ENCODE measurements at places on chromosomes 5 and 9.

DNA sequence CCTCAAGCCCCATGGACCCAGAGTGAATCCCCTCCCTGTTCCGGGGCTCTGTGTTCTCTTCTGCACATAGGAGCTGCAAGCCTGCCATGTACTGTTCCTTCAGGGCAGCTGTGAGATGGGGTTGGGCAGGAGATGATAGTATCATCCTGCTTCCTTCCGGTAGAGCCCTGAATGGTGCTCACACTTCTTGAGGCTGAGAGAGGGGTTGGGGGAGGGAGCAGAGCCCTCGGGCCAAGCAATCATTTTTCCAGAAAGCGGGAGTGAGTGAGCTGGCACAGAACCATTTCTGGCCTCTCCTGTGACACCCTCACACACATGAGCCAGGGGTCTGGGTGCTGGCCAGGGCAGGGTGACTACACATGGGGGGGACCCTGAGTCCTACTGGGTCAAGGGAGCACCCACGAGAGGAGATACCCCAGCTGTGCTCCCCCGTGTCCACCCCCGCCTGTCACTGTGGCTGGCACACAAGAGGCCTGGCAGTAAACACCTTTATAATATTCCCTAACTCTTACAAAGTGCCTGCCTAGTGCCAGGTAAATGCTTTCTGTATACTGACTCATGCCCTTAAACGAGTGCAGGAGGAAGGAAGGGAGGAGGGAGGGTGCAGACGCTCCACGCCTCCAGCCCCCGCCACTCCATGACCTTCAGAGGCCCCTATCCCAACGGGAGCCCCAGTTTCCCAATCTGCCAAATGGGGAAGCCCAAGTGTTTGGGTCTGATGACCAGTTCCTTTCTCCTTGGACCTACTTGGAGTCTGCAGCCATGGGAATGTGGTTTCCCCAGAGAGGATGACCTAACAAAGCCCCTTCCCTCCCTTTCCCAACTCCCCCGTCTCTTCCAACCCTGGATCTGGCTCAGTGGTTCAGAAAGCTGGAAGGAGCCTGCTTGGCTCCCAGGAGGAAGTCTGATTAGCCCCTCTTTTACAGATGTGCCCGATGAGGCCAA lies 15.5 kb downstream of the AKNA start:
- DNase-seq: peak; percentile 51

DNA sequence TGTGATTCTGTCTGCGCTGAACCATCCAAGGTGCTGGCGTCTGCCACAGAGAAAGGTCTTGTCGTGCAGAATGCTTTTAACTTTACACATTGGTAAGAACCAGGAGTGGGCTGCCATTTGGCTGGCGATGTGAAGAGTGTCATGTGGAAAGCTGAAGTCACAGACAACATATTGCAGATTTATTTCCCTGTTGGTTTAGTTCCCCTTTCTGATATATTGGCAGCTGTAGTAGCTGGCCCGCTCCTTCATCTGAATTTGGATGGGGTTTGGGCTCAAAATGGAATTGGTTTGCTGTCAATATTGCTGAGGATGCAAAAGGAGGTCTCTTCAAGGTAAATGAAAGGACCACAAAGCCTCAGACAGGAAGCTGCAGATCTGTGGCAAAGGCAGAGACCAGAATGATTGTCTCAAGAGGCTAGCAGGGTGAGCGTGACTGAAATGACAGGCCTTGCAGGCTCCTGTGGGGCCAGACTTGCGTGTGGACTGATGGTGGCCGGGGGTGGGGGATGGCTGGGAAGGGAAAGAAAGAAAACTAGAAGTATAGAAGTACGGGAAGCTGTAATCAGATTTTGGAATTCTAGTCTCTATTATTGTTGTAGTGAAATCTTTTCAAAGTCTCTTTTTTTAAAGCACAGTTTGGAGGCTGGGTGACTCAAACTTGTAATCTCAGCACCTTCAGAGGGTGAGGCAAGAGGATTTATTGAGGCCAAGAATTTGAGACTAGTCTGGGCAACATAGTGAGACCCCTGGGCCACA lies 25.1 kb upstream of the CD180 start:
- peak; percentile 48 for DNase-seq

GRCh38 chr9:76619640-76620039 lies 144.6 kb upstream of the PCA3 start:
- DNase-seq: no peak

- no peak for DNase-seq
These were observed 30.3 kb downstream of the MED27 start for GRCh38 chr9:132049323-132049882.

- no peak for DNase-seq
These were observed 284.1 kb upstream of the GRAMD2B start for GRCh38 chr5:126139086-126139485.

DNA sequence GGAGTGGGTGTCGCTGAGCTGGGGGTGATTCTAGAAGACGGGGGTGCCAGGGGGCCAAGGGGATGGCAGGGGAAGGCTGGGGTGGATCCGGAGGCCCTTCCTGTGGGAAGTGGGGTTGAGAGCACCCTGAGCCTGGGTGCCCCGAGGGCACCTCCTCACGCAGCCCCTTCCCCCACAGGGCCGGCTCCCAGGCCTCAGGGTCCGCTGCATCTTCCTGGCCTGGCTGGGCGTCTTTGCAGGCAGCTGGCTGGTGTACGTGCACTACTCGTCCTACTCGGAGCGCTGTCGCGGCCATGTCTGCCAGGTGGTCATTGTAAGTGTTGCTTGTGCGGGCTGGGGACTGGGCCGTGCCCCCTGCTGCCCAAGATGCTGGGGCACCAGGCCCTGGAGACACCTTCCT lies 5.0 kb downstream of the DIPK1B start:
- DNase-seq: no peak

DNA sequence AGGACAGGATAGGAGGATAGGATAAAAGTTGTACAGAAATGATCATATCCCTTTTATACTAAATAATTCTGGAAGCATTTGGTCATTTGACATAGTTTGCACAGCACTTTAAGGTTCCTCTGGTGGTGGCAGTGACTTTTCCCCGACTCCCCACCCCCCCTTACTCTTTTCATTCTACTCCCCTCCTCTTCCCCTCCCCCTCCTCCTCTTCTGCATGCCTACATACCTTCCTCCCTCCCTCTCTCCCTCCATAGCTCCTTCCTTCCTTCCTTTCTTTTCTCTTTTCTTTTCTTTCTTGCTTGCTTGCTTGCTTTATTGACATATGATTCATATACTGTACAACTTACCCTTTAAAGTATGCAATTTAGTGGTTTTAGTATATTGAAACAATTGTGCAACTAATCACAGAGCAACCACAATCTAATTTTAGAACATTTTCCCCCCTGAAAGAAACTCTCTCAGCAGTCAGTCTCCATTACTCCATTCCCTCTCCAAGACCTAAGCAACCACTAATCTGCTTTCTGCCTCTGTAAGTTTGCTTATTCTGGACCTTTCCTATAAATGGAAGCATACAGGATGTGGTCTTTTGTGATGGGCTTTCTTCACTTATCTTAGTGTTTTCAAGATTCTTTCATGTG lies 159.0 kb downstream of the HACD4 start:
- DNase-seq: no peak

Measured in GM20000 (cell line).